ENCODE measurements at places on chromosomes 16 and 17. TPM values are rescaled to one million over a fixed set of nuclear protein-coding genes. Genes with fewer than 3 reads are reported as not detected.

The NATD1 gene
- total RNA-seq, result 1.7 TPM

The STX1B gene
- 0.49 TPM for total RNA-seq

- no peak overlapping the region for H3K27ac ChIP-seq
- no peaks in the 10 kb centered on the region for H3K27me3 ChIP-seq
- H3K4me3 ChIP-seq, result no peak overlapping the region
- H3K36me3 ChIP-seq, result no peaks in the 10 kb centered on the region
Measured at GRCh38 chr16:85384833-85385462, 228.2 kb upstream of the GSE1 start.

- no peak overlapping the region for H3K4me3 ChIP-seq
- H3K27ac ChIP-seq, result no peak overlapping the region
- peaks cover 1% of the 10 kb centered on the region for H3K36me3 ChIP-seq
Measured at GRCh38 chr17:80984749-80985148, 6.9 kb upstream of the CHMP6 start.

Data from activated T-helper 1 cell treated with anti-CD3 and anti-CD28 coated beads, Interleukin-12 subunit alpha, Interleukin-12 subunit beta, Interleukin-2, Interleukin-4 antibody, amounts not matched to agents 30 ng/mL and 10 ng/mL and 1 ng/mL, durations not matched to agents 14 hours and 24 hours and 36 hours (primary cell).